Endothelial cell of umbilical vein (primary cell): ENCODE measurements at places on chromosomes 5 and 9. TPM values are rescaled to one million over a fixed set of nuclear protein-coding genes. Genes with fewer than 3 reads are reported as not detected.

DNA sequence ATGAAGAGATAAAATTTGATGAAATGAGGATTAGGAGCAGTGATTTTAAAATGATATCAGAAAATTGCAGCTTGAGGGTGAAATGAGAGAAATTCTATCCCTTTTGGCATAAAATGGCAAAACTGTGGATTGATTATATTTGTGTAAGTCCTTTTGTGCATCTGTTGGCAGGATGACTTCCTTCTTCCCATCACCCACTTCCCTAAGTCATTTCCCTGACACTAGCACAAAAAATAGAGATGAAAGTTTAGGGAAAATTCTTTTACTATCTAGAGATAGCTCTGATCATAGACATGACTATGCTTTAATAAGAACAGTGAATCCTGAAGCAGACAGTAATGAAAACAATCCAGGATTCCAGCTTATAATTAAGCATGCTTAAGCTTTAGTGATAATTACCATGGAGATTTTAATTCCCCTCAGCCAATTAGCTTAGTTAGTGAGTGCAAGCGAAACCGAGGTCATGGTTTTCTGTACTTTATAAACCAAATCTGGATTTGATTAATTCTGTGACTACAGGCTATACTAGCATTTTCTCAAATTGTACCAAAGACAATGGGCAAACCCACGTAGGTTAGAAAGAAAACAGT lies 163.6 kb upstream of the TARS1 start:
- peak; percentile 14 for DNase-seq

- peak; percentile 80 for DNase-seq
Observed at GRCh38 chr5:140345919-140346347, 470 bp downstream of the HBEGF start.

- DNase-seq: no peak
Observed at GRCh38 chr9:16294133-16294770, 576.2 kb downstream of the BNC2 start.

DNA sequence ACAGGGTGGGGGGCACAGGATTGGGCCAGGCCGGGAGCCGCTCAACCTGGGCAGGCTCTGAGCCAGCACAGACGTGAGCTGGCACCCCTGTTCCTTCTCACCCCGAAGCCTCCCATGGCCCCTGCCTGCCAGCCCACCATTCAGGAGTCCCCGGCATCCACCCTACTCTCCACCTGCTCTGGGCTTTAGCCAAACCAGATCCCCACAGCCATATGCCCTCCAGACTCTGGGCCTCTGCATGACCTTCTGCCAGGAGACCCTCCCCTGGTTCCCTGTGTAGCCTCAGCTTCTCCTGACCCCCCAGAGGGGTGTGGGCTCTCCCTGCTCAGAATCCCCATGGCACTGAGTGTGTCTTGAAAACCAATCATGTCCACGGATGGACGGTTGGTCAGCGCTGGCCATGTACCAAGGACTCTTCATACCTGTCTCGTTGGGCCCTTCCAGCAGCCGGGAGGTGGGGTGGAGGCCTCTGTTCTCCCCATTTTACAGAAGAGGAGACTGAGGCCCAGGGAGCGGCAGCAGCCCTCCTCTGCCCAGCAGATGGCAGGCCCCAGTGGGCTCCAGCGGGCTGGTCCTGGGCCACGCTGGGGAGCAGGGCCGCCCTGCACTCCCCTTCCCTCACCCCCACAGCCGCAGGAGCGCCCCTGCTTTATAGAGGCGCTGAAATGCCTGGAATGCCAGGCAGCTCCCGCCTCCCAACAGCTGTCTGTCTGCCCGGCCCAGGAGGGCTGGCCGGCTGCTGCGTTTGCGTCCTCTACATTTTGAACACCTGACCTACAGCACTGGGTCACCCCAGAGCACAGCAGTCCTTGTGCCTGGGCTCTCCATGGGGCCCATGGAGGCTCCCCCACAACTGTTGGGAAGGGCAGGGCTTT lies 3.5 kb upstream of the MYMK start:
- no peak for DNase-seq

GRCh38 chr9:121640076-121640475 lies 11.4 kb upstream of the DAB2IP start:
- peak; percentile 36 for DNase-seq

Gene AUH
- 9.2 and 10.7 TPM in 2 replicates for total RNA-seq

DNA sequence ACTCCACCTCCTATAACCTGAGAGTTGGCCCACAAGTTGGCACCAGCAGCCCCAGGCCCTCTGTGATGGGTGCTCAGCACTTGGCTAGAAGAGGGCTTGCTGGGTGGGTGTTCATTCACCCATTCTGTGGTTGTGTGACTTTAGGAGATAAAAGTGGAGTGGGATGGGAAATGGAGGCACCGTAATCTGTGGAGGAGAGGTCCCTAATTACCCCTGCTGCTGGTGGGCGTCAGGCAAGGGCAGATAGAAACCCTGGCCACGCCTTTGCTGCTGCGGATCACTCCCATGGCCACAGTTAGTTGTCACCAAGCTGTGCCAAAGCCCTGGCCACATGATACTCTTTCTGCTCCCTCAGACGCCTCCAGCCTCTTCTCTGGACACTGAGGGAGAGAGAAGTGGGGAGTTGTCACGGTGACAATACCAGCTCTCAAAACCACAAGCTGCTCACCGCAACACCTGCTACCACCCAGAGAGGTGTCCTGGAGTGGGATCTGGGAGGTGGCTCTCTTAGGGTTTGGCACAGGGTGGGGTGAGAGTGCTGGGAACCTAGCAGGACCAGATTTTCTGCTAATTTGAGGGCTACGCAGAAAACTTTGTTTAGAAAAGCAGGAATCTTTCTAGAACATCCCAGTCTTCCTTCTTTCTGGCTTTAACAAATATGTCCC lies 12.0 kb upstream of the NEUROG1 start:
- no peak for DNase-seq

Gene NSD1
- 76.1 and 90.4 TPM in 2 replicates for total RNA-seq

- no peak for DNase-seq
Observed at GRCh38 chr5:69374911-69375446, 5.4 kb downstream of the RAD17 start.

Gene SLC34A1
- total RNA-seq: not detected in 2 replicates

Gene SPATA24
- 7.8 and 7.9 TPM in 2 replicates for total RNA-seq

Gene AQP3
- total RNA-seq: 0.39 and 0.93 TPM in 2 replicates

GRCh38 chr9:26324786-26325443 lies 567.7 kb downstream of the CAAP1 start:
- no peak for DNase-seq

Gene PHF24
- total RNA-seq: not detected in 2 replicates

Gene PRRT1B
- total RNA-seq: not detected in 2 replicates

- DNase-seq: no peak
Observed at GRCh38 chr5:6058055-6058715, 320.2 kb downstream of the MED10 start.

DNA sequence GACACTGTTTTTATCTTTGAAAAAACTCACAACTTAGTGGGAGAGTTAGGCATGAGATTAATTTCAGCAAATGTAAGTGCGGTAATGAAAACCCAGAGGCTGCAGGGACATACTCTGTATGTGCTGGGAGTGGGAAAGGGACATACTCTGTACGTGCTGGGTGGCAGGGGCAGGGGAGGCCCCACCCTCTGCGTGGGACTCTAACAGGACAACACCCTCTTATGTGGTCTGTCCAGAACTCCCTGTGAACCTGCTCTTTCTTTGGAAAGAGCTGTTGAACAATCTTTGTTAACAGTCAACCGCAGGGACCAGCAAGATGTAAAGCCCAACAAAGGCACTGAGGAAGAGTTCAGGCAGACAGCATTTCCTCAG lies 2.4 kb downstream of the MLANA start:
- no peak for DNase-seq

- no peak for DNase-seq
Observed at GRCh38 chr9:14961372-14962068, 51.3 kb upstream of the FREM1 start.

DNA sequence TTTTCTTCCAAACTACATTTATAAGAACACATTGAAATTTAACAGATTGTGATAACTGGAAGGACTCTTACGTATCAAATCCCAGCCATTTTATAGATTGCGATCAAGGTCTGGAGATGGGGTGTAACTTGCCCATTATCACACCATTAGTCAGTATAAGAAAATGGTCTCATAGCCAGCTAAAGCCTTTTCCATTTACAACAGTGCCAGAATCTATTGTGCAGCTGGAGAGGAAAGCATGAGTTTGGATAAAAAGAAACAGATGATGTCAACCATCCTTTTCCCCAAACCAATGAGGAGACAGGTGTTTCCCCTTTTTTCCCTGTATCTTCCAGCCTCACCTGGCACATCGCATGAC lies 658.8 kb downstream of the ACTL7B start:
- DNase-seq: no peak

- no peak for DNase-seq
Observed at GRCh38 chr5:140027807-140028206, 15.3 kb downstream of the NRG2 start.

Gene ANKRD18A
- 0.21 TPM in 1 of 2 replicates, not detected in the other for total RNA-seq

Gene SOWAHA
- not detected in 2 replicates for total RNA-seq

- DNase-seq: no peak
Observed at GRCh38 chr5:151225475-151225874, 1.6 kb upstream of the CCDC69 start.

DNA sequence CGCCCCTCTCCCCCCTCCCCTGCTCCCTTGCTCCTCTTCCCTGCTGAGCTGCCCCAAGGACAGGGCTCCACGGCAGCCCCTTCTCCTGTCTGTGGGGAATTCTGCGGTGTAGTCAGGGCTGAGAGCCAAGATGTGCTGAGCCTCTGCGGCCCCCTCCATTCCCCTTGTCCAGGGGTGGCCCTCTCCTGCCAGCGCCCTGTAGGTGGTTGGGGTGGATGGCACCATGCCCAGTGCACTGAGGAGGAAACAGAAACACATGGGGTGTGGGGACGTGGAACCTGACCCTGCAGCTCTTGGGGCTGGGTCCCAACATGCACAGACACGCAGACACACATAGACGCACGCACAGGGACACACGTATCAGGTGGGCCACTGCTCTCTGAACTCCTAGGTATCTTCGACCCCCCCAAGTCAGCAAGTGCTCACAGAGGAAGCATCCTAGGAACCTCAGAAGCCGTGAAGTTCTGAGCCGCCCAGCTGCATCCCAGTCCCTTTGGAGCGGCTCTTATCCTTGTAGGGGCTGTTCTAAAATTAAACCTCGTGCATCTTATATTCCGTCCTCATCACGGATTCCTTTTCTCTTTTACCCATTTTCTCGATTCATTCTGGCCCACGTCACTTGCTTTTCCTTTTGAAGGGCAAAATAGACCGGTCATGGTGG lies 64.8 kb downstream of the HMCN2 start:
- no peak for DNase-seq

Gene IL3
- not detected in 2 replicates for total RNA-seq

DNA sequence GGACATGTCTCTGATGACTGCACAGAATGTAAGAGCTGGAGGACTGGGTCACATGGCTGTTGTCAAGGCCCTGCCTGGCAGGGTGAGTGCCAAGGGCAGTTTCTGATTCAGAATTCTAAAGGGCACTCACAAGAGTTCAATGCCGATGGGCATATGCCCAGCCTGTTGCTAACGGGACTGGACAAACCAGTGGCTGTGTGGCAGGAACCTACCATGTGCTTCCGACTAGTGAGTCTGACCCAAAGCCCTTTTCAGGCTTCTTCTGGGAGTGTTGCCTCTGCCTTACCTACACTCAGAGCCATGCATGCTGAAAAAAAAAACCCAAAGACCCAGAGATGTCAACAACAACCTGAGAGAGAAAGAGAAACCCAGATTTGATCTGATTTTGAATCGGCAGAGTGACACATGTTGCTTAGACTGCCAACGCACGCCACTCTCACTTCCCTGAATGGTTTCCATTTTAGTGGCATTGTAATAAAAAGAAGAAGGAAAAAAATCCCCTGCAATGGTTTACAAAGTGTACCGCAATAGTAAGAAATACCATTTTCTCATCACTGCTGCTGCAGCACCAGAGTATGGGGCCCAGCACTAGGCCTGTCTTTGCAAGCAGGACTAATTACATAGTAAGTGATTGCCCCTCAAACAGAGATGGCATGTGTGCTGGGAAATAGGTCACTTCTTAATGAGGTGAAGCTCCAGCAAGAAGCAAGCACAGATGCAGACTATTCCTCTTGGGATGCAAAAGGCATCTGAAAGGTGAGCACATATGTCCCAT lies 194.3 kb downstream of the PALM2AKAP2 start:
- DNase-seq: no peak

- no peak for DNase-seq
Observed at GRCh38 chr9:121839726-121840500, 188.5 kb downstream of the DAB2IP start.

DNA sequence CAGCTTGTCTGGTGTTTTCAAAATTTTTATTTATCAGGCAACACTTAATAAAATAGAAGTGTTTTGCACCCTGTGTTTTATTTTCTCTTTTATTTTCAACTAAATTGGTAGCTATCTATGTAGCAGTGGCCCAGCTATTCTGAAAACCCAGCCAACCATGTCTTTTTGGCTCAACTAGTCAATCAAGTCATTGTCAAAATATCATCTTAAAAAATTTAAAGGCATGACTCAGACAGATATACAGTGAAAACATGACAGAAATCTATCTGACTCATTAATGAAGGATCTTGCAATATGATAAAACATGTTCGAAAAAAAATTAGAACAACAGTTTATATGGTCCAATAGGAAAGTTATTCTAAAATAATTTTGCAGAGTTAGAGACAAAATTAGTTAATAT lies 75.1 kb downstream of the HSD17B4 start:
- DNase-seq: no peak

Gene LCN1
- not detected in 2 replicates for total RNA-seq

Gene CCDC152
- total RNA-seq: 2.1 and 2.8 TPM in 2 replicates

DNA sequence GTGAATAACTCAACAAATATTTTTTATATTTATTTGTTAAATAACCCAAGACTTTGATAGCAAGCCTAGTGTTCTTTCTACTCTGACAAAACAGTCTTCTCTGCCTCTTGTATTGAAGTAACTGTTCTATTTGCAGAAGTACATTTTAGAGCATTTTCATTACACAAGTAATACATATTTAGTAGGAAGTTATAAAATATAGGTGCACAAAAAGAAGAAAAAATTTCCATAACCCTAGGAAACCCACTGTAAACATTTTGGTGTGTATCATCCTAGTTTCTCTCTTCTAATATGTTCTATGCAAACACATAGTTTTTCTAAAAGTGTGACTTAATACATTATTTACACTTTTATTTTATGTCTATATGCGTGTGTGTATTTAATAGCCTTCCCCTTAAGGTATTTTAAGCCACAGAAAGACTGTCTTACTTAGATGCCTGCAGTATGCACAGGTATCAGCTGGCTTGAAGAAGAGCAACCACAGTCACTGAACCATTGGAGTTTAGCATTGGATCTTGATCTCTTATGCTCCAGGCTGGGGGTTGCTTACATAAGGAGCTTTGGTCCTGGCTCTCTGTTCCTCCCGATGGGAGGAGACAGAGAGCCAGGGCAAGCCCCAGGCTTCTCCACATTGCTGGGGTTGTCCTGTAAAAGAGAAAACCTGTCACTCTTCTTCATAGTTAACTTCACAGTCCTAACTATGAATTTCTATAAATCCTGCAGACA lies 3.8 kb downstream of the SELENOP start:
- DNase-seq: no peak

GRCh38 chr5:84249918-84250630 lies 134.6 kb downstream of the EDIL3 start:
- DNase-seq: no peak
